NCI-H82 (cell line): ENCODE measurements at places on chromosomes 6 and 20.

DNA sequence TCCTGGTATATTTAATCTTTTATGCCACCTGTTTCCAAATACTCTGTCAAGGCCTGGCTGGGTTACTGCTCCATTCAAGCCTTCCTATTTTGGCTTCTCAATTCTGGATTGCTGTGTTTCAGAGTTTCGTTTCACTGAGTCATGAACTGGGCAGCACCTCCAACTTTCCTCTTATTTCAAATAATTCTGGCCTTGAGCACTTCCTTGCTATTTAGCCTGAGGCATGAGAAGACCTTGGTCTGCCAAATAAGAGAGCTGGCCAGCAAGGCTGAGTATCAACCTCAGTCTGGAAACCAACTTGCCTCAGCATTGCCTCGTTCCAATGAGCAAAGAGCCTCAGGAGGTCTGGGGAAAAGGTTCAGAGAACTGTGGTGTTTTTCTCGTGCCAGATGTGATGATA lies 66.6 kb downstream of the TNFAIP3 start:
- DNase-seq: no peak

GRCh38 chr20:31543966-31544598 lies 29.8 kb downstream of the HM13 start:
- DNase-seq: no peak

DNA sequence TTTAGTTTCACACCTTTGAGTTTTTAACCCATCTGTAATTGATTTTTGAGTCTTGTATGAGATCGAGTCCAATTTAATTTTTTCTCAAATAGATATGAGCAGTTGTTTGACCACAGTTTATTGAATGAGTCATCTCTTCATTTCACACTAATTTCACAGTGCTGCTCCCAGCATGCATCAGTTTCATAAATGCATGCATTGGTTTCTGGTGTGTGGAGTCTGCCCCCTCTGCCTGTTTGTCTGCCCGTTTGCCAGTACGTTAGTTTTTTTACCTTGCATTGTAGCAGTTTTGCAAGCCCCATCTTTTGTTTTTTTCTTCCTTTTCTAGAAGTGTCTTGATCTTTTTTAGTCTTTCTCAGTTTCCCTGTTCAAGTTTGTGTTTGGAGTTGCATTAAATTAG lies 11.9 kb downstream of the SLX4IP start:
- no peak for DNase-seq

DNA sequence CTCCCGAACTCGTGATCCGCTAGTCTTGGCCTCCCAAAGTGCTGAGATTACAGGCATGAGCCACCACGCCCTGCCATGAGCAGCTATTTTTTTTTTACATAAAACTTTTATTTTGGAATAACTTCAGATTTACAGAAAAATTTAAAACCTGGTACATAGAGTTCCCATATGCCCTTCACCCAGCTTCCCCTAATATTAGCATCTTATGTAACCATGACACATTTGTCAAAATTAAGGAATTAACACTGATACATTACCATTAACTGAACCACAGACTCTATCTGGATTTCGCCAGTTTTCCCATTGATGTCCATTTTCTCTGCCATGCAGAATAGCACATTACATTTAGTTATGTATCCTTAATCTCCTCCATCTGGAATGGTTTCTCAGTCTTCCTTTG lies 14.3 kb upstream of the RALGAPB start:
- no peak for DNase-seq

- DNase-seq: no peak
These were observed 197.3 kb downstream of the NRN1 start for GRCh38 chr6:5809450-5809849.

DNA sequence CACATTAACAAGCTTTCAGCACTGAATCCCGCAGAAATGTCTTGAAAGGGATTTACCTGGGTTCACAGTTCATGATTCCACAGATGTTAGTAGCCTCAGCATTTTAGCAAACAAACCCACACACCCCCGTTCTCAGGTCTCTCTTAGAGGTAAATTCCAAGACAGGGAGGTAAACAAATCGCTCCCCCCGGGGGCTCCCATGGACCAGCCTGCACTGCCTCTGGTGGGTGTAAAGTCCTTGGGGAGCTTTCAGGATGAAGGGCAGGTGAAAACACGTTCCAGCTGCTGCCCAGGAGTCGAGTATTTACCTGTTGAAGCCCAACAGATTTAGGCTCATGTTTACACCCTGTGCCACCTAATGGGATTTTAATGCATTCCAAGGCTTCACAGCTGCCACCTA lies 187.0 kb upstream of the FOXQ1 start:
- no peak for DNase-seq

DNA sequence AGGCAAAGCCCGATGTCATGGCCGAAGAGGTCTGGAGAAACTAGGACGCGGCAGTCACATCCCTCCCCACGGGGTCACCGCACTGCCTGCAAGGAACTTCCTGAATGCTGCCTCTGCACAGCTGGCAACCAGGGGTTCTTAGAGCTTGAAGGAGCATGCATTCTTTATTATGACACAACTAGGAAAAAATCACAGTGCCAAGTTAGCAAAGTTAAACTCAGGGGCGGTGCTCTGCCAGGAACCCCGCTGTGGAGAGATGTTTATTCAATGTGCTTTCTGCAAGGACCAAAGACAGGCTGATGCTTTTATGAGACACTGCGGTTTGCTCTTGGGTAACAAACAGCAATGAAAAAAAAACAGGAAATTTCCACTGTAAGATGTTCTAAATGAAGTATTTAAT lies 287.3 kb upstream of the FOXQ1 start:
- no peak for DNase-seq

GRCh38 chr6:165662041-165662748 lies 846 bp downstream of the PDE10A start:
- DNase-seq: no peak

DNA sequence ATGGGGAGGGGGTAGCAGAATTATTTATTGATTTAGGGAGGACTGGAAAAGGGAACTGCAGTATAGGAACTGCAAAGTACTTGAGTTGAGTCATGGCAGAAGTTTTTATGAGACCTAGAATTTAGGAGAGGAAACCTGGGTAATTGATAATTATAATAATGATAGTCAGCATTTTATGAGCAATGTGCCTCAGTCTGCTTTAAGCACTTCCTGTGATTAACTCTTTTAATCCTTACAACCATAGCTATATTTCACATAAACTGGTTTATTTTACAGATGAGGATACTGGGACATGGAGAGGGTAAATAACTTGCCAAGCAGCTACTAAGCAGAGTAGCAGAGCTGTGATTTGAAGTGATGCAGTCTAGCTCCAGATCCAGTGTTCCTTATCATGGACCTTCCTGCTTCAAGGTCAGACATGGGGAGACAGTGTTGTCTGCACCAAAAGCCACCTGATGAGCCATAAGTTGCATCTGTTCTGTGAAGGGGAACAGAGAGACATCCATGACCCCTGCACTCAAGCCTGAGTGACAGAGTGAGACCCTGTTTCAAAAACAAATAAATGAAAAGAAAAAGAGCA lies 13.6 kb downstream of the LRRC1 start:
- no peak for DNase-seq

GRCh38 chr6:129730477-129731165 lies 20.6 kb upstream of the ARHGAP18 start:
- peak; percentile 32 for DNase-seq

GRCh38 chr6:7909323-7910276 lies 988 bp downstream of the TXNDC5 start:
- peak; percentile 66 for DNase-seq

DNA sequence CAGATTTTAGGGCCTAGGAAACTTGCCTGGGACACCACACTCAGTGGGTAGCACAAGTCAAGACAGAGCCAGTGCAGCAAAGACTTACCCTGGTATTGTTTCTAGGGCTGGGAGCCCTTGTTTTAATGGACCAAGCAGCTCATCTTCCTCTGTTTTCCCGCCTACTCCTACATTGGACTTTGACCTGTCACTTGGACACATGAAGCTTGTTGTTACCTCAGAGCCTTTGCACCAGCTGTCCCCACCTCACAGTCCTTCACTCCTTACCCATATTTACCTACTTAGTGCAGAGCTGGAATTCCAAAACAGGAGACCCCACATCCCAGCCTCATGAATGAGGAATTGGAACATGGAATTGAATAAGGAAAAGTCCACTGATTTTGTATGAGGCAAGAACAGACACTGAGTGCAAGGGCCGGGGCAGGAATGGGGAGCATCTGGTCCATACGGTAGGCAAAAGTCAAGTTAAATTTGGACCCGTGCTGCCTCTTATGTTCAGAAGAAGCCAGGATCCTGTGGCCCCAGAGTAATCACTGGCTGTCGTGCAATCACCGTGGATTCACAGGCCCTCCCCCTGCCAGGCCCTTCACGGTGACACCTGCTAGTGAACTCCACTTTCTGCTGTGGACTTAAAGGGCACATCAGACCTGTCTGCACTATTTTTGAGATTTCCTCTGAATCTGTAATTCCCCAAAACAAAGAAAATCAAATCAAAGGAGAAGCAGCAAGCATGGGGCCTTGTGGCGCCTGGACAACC lies 236.9 kb upstream of the PMEPA1 start:
- no peak for DNase-seq

GRCh38 chr6:79872986-79873385 lies 74.4 kb downstream of the ELOVL4 start:
- DNase-seq: no peak

DNA sequence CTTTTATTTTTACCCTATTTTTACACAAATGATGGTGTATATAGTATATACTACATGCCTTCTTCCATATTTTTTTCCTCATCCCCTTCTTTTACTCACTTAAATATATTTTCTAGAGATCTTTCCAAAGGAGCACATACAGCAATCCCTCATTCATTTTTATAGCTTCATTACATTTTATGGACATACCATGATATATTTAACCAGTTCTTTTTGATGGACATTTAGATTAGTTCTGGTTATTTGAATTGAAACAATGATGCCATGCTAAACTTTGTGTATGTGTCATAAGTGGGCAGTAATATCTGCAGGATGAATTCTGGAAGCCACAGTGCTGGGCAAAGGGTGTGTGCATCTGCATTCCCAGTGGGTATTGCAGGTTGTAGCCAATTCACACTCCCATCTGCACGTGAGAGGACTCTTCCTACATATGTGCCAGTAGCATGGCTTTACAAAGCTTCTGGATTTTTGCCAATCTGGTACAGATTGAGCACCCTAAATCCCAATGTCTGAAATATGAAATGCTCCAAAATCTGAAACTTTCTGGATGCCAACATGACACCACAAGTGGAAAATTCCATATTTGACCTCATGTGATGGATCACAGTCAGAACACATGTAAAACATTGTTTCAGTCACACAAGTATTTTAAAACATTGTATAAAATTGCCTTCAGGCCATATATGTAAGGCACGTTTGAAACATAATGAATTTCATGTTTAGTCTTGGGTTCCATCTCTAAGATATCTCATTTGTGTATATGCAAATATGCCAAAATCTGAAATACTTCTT lies 127.2 kb downstream of the ARID1B start:
- no peak for DNase-seq

DNA sequence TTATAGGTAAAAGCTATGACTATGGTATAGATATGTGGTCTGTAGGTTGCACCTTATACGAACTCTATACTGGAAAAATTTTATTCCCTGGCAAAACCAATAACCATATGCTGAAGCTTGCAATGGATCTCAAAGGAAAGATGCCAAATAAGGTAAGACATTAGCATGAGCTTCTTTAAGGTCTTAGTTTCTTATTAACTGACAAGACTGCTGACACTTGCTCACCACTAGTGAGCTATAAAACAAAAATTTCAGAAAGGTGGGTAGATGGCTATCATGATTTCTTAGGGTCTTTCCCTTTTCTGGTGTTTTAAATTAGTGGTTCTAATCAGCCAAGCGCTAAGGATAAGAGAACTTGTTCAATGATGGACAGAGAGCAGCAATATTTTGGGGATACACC lies 21.9 kb downstream of the FAM217A start:
- DNase-seq: no peak

DNA sequence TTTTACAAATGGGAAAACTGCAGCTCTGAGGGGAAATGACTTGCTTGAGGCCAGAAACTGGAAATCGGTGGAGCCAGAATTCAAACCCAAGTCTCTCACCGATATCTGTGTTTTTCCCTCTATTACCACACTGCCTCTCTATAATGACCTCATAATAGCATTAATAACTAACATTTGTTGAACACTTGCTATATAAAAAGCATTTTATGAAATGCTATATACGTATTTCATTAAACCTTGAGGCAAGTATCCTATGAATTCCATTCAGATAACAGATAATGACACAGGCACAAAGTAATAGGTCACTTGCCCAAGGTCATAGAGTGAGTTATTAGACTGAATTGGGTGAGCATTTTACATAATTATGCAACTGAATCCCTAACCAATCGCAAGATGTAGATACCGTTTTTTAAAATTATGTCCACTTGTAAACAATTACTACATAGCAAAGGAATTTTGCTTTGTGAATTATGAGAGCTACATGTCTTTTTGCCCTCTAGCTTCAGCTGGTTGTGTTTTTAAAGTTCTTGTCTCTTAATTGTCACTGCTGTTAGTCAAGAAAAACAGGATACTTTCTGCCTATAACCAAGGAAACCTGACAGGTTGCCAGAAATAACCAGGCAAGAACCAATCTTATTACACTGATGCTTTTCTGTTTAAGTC lies 4.7 kb downstream of the DSN1 start:
- DNase-seq: no peak

- DNase-seq: no peak
These were observed 47.4 kb upstream of the STX16 start for GRCh38 chr20:58603721-58604120.

DNA sequence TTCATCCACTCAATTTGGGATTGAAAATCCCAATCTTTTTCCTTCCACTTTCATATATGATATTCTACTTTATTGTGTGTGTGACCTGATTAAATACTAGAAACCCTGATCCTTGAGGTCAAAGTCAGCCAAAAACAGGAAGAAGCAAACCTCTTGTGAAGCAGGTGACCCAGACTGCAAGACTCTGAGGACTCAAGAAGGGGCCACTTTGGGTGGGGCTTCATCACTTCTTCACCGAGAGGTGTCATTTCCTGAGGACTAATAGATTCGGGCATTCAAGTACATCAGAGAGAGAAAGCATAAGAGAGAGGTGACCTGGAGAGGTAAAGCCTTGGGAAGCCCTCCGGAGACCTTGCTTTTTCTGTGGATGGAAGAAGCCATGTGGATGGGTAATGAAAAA lies 129.0 kb downstream of the CFAP61 start:
- no peak for DNase-seq

GRCh38 chr6:121000381-121000780 lies 333.9 kb downstream of the TBC1D32 start:
- no peak for DNase-seq

- no peak for DNase-seq
These were observed 14.4 kb downstream of the SNRPC start for GRCh38 chr6:34771727-34772126.

DNA sequence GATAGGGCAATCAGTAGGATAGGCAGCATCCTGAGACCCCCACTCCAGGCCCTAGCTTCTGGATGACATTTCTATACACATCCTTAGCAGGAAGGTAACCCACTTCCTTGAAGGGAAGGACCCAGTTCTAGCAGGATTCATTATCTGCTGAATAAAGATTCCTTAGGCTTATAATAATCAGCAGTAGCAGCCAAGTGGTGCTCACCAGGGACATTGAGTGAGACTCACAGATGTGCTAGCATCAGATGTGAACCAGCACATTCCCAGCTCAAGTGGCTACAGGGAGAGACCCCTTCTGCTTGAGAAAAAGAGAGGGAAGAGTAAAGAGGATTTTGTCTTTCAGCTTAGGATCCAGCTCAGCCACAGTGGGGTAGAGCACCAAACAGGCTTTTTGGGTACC lies 244.8 kb upstream of the UFL1 start:
- DNase-seq: no peak
